ENCODE measurements at places on chromosomes 11 and 22.

DNA sequence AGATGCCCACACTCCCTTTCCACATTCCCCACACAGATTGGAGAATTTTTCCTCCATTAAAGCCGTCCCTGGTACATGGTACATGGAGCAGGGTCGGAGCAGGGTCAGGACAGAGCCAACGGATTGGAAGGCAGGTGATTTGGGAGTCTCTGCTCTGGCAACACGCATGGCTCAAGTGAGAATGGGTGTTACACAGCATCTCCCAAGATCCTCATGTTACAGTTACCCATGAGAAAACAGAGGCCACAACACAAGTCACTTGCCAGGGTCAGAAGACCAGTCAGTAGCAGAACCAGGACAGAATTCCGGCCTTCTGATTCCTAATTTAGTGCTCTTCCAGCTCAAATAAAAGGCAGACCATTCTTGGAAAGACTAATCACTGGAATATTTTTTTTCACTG, 7.7 kb upstream of the F2 start:
- DNase-seq = no peak

GRCh38 chr11:33291004-33291777, 34.0 kb downstream of the HIPK3 start:
- DNase-seq = peak; percentile 77

GRCh38 chr22:31532060-31532459, 35.7 kb downstream of the SFI1 start:
- no peak for DNase-seq

DNA sequence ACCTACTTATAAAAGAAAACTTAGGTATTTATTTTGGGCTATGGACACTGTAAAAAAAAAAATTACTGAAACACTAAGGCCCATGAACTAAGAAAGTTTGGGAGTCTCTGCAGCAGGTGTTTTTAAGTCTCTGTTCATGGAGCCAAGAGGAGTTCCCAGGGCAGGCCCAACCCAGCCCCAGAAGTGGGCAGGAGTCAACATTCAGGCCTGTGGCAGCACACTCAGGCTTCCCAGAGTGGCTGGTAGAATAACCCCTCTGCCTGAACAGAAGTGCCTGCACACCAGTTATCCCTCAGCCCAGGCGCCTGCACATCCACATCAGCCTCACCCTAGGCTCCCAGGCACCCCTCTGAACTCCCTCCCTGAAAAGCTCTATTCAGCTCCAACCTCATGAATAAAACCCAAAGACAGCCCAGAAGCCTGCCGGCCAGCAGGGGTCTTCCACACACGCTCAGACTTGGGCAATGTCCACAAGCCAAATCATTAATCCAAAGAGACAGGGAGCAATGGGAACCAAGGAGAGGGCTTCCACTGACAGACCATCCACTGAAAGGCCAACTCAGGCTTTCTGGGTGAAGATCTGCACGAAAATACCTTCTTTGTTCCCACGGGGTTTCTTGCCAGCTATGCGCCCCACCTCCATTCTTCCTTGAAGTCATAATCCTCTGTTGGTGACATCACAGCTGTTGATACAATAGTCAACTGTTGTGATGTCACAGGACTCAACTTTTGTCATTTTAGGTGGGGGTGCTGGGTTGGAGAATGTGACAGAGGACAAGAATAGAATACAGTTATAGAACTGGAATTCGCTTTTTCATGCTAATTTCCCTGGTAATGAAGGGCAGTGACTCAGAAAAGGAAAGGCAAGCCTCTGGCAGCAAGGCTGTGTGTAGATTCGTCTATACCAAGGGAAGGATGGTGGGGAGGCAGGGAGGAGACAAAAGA, 83.7 kb downstream of the RPL27A start:
- DNase-seq = no peak

DNA sequence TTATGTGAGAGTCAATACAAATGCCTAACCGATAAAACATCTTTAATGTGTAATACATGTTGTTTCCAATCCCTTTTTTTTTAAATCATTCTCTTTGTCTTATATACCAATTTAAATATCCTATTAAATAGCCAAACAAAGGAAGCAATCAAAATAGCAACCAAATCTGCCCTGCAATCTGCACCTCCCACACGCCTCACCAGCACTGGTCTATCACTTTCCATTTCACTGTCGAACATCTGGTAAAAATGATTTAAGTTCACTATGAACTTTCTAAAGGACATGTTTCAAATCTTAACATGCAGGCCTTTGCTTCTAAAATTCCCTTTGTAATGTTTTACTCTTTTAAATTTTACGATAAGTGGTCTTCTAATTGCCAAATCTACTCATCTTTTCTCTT, 1305.5 kb upstream of the TENM4 start:
- no peak for DNase-seq

GRCh38 chr11:130304651-130305050, 10.1 kb downstream of the ZBTB44 start:
- DNase-seq = no peak

- DNase-seq = no peak
These were observed 173.7 kb upstream of the SORL1-AS1 start for GRCh38 chr11:121626507-121626875.

All from GM12864 (cell line).